NCI-H187 (cell line): ENCODE measurements at places on chromosomes 7 and 10.

DNA sequence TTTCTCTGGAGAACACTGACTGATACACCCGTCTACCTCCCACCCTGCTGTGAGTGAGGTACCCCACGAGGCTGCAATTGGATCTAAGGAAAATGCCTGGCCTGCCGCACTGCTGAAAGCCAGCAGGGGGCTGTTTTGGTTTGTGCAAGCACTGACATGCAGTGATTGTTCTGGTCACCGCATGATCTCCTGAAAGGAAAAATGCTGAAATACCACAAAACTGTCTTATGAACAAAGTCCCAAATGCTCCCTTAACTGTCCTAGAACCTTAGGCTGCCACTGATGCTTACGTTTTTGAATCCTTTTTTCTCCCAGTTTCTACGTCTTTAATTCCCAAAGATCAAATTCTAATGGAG, 132.7 kb downstream of the JCAD start:
- no peak for DNase-seq

DNA sequence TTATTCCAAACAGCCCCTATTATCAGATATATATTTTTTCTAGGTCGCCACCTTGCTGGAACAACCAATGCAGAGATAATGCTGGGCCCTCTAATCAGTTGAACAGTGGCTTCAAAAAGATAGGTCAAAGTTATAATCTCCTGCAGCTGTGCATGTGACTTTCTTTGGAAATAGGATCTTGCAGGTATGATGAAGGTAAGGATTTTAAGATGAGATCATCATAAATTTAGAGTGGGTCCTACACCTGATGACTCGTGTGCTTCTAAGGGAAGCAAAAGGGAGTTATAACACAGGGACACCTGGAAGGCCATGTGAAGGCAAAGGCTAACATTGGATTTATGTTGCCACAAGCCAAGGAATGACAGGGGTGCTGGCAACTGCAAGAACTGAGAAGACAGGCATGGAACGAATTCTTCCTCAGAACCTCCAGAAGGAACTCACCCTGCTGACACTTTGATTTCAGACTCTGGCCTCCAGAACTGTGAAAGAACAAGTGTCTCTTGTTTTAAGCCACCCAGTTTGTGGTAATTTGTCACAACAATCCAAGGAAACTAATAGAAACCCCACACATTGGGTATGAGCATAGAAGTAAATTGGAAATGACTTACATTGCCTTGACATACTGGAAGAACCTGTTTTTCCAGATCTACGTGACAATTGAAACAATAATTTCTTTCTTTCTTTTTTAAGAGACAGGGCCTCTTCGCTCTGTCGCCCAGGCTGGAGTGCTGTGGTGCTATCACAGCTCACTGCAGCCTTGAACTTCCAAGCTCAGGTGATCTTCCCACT, 34.4 kb downstream of the CCDC71L start:
- no peak for DNase-seq

DNA sequence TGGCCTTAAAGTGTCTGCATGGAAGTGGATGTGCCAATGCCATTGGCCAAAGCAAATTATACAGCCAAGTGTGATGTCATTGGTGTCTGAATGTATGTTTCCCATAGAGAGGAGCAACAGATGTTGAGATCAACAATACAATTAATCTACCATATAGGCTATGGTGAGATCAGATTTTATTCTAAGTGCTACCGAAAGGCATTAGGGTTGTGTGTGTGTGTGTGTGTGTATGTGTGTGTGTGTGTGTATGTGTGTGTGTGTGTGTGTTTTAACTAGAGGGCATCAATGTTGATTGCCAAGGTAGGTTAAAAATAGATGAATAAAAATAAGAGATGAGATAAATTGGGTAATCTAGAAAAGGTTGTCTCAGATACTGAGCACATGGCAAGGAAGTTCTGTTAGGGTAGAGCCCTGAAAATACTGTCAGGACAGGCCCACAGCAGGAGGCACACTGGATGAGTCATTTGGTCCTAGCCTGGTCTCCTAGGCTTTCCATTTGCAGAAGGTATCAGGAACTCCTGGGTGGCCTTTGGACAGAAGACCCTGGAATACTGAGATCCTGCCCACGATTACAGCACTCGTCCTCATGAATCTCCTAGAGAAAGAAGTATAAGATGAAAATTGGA, 446.0 kb upstream of the PODXL start:
- DNase-seq, result no peak

DNA sequence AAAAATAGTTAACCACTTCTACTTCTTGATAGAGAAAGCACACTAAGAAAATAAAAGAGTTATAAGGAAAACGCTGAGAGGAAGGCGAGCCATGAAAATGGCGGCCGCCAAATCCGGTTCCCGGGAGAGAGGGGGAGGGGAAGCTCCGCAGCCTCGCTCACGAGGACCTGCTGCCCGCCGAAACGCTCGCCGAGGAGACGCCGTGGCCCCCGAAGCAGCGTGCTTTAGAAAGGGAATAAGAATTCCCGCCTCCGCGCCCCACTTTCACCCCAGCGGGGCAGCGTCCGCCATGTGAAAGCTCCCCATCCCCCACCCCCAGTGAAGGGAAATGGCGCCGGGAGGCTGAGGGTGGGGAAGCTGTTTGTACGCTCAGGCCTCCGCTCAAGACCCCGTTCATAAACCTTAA, 505 bp downstream of the HNRNPA2B1 start:
- DNase-seq, result peak; percentile 79

DNA sequence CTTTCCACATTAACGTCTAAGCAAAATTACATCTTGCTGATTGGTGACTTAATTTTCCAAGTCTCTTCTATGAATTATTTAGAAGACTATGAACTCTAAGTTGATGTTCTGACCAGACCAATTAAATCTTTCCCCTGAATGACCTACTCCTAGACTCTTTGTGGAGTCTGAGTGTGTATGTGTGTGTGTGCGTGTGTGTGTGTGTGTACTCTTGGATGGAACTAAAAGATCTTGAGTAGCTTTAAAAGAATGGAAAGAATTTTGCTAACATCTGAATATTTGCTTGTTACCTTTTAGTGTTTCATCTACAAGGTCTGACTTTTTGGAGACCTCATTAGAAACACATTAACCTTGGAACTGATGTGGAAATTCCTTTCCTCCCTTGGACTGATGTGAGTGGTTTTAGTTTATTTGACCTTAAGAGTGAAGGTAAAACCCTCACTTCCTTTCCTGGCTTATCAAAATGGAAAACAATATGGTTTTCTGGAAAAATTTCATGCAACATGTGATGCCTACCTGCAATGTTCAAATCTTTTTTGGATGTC, 257.1 kb downstream of the GATA3 start:
- DNase-seq, result no peak

- no peak for DNase-seq
Measured at GRCh38 chr10:43233601-43234430, 33.0 kb downstream of the RASGEF1A start.

DNA sequence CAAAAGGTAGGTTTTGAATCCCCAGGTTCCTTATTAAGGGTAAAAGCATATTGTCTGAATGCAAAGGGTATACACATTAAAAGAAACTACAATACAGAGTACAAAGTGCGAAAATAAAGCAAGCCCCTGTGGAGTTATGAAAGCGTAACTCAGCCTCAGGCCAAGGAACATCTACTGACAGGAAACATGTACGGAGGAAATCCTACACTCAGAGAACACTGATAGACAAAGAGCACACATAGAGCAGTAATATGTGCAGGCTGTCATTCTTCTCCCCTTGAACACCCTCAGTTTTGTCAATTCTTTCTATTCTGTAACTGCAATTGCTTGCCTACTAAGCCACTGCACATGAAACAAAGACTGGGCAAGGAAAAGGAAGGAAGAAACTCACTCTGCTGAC, 150.2 kb downstream of the DGKB start:
- DNase-seq, result no peak

GRCh38 chr10:19749185-19749729, 67.0 kb upstream of the PLXDC2 start:
- no peak for DNase-seq

- no peak for DNase-seq
Measured at GRCh38 chr10:12704488-12704887, 297.0 kb downstream of the CCDC3 start.

GRCh38 chr10:78349911-78350663, 316.4 kb downstream of the RPS24 start:
- DNase-seq, result no peak

DNA sequence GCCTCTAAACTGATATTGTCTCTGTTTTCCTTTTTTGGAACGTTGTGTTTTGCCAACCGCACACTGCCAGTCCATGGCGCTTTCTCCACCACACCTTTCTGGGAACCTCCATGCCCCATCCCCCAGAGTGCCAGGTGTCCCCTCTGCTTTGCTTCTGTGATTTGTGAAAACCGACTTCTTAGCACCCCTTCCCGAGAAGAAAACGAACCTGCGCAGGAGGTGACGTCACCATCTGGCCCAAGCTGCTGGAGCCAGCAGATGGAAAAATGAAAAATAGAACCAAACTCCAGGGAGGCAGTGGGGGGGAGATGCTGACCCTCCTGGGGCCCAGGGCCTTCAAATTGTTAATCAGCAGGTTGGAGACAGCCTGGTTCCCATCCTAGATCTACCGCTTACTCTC, 103.8 kb downstream of the HTR5A start:
- no peak for DNase-seq
